Ovary (tissue), 10 donors: ENCODE measurements at places on chromosomes 4 and X. TPM values are rescaled to one million over a fixed set of nuclear protein-coding genes. Genes with fewer than 3 reads are reported as not detected.

GRCh38 chrX:118205421-118206395, 89.1 kb upstream of the KLHL13 start:
- DNase-seq = no peak

DNA sequence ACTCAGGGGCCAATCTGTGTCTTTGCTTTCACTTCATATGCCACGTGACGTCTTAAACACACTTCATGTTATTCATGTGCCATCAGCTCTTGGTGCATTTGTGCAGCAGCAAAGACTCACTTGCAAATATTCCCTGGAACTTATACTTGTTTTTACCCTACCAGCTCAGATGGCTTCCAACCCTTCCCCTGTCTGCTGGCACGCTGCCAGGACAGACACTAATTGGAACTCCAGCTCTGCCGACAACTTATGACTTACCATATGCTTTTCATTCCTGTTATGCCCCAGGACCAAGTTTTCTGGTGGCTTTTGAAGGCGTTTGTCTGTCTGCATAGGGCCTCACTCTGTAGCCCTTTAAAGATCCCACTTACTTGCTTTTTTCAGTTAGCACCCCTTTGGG, 261.7 kb upstream of the GNPDA2 start:
- DNase-seq = no peak

DNA sequence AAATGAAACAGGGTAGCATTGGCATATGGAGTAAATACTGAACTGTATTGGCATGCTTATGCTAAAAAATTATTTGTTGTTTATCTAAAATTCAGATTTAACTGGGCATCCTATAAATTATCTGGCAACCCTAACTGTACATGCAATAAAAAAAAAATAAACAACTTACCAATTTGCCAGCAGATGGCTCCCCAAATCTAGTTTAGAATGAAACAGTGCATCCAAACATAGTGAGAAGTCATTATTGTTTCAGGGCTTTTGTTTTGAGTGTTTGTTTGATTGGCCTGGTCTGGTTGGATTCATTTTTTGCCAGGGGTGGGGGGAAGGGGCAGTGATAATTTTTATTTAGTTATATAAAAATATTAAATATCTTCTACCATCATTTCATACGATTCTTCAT, 12.8 kb upstream of the NSUN7 start:
- no peak for DNase-seq

BTK gene
- 1.8 TPM for total RNA-seq

DNA sequence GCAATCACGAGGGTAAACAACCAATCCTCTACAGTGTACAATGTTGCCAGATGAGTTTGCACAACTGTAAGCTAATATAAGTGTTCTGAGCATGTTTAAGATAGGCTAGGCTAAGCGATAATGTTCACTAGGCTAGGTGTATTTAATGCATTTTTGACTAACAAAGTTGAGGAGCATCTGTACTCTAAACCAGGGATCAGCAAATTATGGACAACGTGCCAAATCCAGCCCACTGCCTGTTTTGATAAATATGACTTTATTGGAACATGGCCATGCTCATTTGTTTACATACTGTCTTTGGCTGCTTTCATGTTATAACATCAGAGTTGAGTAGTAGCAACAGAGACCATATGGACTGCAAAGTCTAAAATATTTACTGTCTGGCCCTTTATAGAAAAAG, 46.3 kb upstream of the ARHGEF6 start:
- DNase-seq = no peak

- DNase-seq = no peak
Measured at GRCh38 chr4:138410266-138410665, 168.1 kb upstream of the SLC7A11 start.

ATP2B3 gene
- 0.27 TPM for total RNA-seq

DNA sequence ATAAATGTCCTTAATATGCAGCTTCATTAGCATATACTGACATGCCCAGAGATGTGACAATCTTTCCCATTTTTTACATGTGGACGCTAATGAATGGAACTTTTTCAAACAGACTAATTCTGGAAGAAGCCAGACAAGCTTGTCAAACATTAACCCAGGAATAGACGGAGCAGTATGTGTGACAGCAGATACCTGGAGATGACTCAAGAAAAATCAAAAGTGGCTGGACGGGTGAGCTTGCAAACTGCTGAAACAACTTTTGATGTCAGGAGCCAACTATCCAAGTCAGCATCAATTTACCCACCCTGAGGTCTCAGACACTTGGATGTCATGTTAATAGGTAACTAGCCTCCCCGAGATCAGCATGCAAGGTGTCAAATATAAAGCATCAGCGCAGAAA, 183.0 kb downstream of the PACRGL start:
- DNase-seq = no peak

DNA sequence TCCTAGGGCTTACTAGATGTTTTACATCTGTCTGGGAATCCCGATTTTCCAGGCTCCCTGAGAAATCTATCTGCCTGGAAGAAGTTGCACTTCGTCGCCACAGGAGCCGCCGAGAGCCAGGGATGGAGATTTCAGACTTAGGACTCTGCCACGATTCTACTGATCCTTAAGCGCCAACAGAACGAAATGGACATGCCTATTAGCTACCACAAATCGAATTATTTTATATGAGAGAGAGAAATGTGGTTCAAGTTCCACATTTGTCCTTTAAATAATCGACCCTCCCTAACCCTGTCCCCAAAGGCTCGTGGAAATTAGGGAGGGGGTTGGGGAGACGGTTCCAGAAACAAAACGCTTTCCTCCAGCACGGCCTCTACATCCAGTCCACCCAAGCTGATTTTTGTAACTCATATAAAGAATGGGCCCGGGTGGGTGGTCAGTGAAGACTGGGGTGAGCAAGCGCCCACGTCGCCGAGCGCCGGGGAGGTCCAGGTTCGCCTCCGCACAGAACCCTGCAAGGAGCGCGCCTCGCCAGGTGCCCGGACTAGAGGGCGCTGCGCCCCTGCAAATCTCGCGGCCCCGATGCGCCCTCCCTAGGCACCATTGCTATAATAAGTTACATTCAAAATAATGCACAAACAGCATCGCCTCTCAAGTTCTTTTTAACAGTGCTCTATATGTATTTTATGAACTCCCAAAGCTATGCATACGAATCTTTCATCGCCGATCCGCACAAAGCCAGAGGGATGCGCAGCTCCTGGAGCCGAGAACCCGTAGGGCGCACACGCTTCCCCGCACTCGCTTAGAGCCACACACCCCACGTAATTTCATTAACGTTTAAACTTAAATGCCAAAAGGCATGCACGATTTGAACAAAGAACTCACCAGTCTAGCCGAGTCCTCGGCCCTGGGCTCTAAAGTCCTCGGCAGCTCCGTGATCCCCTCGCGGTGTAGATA, 2.1 kb upstream of the FAT1 start:
- DNase-seq = peak; percentile 59

DNA sequence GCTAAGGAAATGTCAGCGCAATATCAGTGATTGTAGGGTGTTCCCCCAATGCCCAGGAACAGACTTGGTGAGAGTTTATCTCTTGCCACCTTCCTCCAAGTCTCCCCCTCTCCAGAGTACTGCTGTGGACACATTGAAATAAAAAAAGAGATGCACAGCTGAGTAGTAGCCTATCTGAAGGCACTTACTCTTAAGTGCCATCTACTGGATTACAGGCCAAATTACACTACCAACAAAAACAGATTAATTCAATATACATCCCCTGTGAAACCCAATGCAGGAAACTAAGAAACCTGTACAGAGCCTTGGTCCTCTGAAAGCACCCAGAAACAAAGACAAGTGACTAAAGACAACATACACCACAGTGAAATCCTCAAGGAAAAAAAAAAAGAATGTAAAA, 460.3 kb downstream of the ZIC3 start:
- no peak for DNase-seq

- DNase-seq = no peak
Measured at GRCh38 chr4:142743121-142743825, 102.8 kb downstream of the INPP4B start.

ATOH1 gene
- total RNA-seq = not detected

DNA sequence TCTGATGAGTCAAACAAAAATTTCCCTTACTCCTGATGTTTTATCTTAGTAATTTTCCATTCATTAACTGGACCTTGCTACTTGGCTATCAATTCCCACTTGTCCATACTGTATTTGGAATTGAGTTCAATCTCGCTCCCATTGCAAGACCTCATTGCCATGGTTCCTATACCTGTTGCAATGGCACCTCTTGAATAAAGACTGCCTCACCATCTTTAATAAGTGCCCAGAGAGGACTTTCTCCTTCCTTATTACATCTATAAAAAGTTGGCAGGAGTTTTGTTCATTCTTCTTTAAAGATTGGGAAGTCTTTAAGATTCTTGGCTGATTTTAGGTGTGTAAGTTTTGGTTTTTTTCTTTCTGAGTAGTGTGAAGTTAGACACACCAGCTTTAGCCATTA, 397.4 kb downstream of the SPOCK3 start:
- no peak for DNase-seq

DNA sequence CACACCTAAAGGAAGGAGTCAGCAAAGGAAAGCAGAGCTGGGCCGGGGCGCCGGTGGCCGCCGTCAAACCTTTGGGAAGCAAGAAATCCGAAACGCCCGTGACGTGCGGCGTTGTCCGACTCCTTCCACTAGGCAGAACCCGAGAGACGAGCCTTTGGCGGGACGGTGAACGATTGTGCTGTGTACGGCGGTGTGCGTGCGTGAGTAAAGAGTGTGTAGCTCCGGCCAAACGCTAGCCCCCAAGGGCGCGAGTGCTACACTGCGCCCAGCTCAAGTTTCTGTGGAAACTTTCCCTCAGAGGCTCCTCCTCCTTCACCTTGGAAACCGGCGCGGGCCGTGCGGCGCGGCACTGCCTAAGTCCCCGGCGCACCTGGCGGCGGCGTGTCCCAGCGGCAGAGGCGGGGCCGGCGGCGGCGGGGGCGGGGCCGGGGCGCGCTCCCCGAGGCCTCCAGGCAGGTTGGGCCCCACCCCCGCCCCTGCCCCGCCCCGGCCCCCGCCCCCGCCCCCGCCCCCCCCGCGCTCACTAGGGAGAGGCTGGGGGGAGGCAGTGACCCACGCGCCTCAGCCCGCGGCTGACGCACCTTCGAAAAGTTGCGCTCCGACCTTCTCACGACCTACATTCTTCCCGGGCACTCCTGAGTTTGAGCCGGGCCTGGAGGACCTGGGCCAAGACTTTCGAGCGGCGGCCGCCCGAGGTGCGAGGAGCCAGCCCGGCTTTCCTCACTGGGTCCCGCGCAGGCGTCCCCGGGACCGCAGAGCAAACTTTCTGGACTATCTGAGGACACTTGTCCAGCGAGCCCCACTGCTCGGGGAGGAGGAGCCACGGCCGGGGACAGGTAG, at the start of gene FHIP1A:
Gene FHIP1A (plus strand): TSS at position 547 of the 840 bp plus-strand sequence. CDS start 157,084 bp downstream, outside the sequence.
- DNase-seq = peak; percentile 84

DNA sequence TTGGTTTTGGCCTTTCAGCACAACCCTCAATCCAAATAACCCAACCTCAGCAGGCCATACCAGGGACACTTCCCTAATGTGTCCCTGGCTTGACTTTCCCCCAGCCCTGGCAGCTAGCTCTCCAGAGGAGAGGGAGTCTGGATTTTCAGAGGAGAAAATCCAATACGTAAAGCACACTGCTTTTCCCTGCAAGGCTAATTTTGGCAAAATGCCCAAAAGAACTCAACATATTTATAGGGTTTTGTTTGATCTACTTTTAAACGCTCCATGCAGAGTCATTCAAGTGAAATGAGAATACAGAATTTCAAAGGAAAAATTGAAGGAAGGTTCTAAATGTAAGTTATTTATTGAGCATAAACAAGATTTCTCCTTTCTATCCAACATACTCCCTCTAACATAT, 167.2 kb downstream of the SH3KBP1 start:
- no peak for DNase-seq

DNA sequence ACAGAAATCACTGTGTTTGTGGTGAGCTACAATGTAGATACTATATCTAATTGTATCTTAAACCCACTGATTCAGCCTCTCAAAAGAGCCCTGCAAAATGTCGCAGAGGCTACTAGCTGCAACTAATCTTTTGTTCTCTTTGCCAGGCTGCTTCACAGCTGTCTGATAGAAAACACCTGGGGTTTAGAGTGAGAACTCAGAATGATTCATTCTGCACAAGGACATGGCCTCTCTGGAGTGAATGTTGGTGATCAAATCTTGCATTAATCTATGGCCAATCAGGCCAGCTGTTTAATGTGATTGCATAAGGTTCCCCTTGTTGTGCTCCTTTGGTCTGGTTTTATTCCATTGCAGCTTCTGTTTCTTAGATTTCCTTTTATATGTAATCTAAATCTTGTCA, 100.3 kb downstream of the EMCN start:
- DNase-seq = no peak

DNA sequence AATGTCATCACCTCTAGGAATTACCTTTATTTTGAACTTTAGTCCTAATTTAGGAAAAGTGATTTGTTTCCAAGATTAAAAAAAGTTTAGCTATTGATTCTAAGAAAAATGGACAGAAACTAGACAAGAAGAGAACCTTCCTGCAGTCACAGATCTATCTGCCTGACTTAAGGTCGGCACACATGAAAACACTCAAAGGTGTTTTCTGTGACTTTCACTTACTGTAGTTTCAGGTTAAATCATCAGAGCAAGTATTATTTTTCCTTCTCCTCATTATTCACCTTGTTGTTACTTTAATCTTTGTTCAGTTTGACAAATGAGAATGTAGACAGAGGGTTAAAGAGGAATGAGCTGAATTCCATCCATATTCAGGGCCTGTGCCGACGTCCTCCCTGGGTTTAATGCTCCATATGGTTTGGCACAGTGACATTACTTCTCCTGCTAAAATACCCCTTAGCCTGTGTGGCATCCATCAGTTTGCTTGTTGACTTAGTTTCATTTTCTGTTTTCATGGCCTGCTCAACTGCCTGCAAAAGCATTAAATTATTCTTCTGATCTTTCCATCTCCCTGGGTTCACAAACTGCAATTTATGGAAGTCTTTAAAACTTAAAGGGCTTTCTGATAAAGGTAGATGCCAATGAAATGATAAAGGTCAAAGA, 352.7 kb downstream of the NKX6-1 start:
- no peak for DNase-seq
